CD4-positive, alpha-beta T cell treated with Interleukin-2 at 100 ng/mL for 4 hours (primary cell): ENCODE measurements at places on chromosomes 11 and 22.

GRCh38 chr11:96228473-96228891, 114.5 kb downstream of the MAML2 start:
- DNase-seq = no peak

DNA sequence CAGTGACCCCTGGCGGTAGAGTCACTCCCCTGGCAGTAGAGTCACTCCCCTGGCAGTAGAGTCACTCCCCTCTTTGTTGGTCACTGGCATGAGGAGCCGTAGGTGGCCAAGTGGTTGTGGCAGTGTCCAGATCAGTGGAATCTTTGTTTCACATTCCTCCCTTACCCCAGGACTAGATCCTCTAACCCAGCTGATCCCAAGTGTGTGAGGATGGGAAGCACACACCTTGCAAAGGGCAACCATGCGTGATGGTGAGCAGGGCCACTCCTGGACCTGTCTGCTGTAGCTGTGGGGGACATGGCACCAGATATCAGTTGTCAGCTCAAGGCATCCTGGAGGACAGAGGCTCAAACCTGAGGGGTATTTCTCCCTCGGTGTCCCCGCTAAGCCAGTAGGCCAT, 37.8 kb downstream of the OSBP2 start:
- DNase-seq = no peak

DNA sequence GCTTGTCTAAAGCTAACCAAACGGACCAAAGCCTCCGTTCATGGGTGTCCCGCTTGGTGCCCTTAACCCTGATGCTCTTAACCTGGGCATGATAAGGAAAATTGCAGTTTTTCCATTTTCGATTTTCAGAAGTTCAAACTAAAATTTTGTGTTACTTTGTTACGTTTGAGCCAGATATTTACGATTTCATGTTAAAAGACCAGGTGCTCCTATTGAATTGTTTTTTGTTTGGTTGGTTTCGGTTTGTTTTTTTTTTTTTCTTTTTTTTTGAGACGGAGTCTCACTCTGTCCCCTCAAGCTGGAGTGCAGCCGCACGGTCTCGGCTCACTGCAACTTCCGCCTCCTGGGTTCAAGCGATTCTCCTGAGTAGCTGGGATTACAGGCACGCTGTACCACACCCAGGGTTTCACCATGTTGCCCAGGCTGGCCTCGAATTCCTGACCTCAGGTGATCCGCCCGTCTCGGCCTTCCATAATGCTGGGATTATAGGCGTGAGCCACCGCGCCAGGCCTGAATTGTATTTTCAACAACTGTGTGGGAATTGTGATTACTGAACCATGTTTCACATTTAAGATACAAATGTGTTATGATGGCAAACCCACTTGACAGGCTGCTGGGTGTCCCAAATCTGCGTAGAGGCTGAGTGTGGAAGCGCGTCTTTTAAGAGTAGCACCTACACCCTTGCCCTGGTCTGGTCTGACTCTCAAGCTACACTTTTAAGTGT, 864 bp upstream of the USP28 start:
- DNase-seq = no peak

DNA sequence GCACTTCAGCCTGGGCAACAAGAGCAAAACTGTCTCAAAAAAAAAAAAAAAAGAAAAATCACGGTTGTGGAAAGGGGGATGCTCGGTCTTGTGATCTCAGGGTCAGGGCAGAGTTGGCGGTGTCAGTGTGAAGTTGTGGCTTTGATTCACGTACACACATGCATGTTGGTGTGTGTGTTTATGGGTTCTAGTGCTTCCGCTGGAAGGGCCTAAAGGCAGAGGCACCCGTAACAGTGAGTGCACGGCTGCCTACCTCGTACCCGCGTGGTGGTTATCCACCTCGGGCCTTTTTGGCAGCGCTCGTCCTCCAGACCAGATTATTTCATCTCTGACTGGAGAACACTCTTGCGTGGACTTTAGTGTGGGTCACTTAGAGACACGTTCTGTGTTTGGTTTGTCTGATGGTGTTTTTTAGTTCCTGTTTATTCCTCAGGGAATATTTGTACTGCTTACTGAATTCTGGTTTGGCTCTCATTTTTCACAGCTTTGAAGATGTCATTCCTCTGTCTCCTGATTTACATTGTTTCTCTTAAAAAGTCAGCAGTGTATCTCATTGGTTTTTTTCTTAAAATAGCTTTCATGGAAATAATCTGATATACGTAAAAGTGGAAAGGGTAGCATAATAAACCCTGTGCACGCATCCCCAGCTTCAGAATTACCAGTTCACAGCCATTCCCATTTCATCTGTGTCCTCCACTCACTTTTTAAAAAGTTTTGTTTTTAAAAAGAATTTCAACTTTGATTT, 15.6 kb downstream of the ZBED4 start:
- DNase-seq = no peak

- DNase-seq = peak; percentile 36
Measured at GRCh38 chr11:120801801-120802689, 221.9 kb upstream of the TBCEL start.

- peak; percentile 20 for DNase-seq
Measured at GRCh38 chr22:24247564-24248344, 2.9 kb upstream of the GGT5 start.
